ENCODE measurements at places on chromosomes 1 and 21.
A peak's percentile ranks its signal among the peaks of the same experiment; 100 is the strongest.

DNA sequence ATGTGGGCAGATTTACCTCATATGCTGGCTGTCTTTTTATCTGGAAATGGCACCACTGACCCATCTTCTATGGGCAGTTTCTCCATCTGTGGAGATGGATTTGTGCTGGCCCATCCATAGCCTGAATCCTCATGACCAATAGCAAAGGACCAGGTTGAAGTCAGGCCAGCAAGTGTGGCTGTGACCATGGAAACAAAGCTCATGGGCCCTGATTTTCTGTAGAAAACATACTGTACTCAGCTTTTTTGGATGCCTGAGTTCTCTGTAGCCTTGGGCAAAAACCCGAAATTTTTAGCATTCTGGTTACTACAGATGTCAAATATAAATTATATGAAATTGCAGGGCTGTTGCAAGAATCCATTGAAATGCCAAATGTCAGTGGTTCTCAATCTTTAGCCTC, 155.0 kb downstream of the PLXNA2 start:
- DNase-seq, result no peak

- no peak for DNase-seq
These were observed 358.8 kb downstream of the DPYD start for GRCh38 chr1:97562081-97562480.

DNA sequence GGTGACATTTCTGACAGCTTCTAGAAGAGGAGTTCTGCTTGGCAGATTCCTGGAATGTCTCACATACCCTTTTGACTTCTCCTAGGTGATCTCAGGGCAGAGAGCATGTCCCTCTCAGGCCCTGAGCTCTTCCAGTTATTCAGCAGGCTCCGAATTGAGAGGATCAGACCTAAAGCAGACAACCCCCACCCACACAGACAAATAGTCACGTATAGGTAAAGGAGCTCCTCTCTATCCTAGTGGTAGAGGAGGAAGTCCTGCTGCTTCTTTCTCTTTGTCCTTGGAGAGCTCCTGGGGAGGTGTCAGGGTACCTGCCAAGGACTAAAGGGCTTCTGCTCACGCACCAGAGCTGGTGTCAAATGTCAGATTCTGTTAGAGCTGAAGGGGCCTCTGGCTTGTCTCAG, 128.1 kb downstream of the IER5 start:
- DNase-seq, result peak; percentile 55

DNA sequence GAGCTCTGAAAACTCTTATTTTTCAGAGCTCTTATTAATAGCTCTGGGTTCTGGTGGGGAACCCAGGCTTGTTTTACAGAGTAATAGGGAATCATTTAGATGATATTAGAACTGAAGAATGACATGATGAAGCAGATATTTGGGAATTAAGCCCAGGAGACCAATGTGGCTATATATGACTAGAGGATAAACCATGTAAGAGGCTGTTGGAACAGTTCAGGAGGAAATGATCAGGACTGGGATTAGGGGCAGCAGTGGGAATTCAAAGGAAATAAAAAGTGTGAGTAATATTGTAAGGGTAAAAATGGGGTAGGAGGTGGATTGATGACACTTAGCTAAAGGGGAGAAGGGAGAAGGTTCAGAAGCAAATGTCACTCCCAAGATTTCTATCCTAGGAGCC, 58.6 kb downstream of the GIPC2 start:
- no peak for DNase-seq

DNA sequence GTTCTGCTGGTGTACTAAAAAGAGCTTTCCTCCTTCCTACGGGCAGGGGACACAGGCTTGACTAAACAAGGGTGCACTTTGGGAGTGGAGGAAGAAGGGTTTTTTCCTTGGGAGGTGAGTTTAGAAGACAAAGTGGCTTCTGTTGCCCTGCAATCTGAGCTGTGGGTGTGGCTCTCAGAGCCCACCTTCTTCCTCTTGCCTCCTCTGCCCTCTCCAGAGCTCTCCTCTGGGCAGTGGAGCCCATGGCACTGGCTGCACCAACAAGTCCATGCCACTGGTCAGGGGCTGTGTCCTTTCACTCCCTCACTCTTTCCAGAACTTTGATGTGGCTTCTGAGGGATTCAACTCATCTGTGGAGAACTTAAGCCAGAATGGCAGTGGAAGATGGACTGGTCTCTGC, 25.6 kb upstream of the PSMB2 start:
- DNase-seq, result no peak

GRCh38 chr21:43995521-43996105, 16.5 kb upstream of the TRAPPC10 start:
- DNase-seq, result no peak

- no peak for DNase-seq
These were observed 8.1 kb downstream of the PRXL2B start for GRCh38 chr1:2594641-2595131.

All from iPS-NIHi11 (cell line).